Stimulated activated CD4-positive, alpha-beta T cell treated with anti-CD3 and anti-CD28 coated beads, TNF-alpha, amount 100 ng/mL, for 4 hours (primary cell): ENCODE measurements at places on chromosomes 7 and 10.

GRCh38 chr7:78427209-78427608 is 628.6 kb downstream of the PHTF2 start:
- no peak for DNase-seq

- DNase-seq = no peak
Measured at GRCh38 chr7:32941181-32941580, 16.1 kb upstream of the FKBP9 start.

GRCh38 chr7:105309235-105310169 is 79.2 kb downstream of the SRPK2 start:
- DNase-seq = no peak

DNA sequence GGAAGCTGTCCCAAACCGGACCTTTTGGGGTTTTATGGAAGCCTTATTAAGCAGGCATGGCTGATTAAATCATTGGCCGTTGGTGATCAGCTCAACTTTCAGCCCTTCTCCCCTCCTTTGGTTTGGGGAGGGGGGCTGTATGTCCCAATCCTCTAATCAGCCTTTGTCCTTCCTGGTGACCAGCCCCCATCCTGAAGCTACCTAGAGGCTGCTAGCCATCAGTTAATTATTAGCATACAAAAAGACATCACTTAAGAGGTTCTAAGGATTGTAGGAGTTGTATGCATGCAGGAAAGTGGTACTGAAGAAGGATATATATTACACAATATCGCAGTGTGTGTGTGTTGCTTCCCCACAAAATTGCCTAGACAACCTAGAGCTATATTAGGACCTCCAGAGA is 553.3 kb upstream of the FZD8 start:
- no peak for DNase-seq

DNA sequence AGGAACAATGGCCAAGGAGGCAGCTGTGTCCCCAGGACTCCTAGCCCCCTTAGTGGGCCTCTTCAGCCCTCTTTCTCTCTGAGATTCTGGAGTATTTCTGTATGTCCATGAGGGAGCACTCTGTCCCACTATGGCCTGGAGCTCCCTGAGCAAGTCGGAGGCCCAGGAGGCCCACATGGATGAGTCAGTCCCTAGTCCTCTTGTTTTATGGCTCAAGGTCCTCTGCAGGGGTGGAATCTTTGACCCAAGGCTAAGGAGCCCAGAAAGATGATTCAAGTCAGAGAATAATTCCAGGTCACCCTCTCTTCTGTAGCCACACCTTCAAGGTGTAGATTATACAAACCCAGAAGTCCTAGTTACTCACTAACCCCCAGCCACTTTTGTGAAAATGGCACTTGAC is 125.6 kb downstream of the PLXNA4 start:
- DNase-seq = no peak

- no peak for DNase-seq
Measured at GRCh38 chr10:110711382-110711781, 67.2 kb downstream of the RBM20 start.

- DNase-seq = no peak
Measured at GRCh38 chr7:90933984-90934383, 330.2 kb upstream of the FZD1 start.

DNA sequence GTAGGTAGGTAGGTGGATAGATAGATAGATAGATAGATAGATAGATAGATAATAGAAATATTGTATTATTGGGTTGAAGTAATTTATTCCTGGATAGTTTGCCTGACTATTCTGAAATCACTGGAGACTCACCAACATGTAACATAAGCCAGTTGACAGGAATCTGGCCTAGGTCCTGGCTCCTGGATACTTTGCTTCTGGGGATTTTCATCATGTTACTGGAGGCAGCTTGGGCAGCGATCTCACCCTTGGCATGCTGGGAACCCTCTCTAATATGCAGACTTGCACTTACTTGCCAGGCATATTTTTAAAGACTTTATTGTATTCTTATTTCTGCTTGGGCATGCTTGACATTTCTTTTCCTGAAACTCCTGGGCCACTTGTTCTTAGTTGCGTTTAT is 709.1 kb upstream of the FZD8 start:
- no peak for DNase-seq

GRCh38 chr7:20329389-20330238 is 1.1 kb upstream of the ITGB8 start:
- no peak for DNase-seq

GRCh38 chr10:5945190-5945509 is 32.2 kb downstream of the IL15RA start:
- no peak for DNase-seq

- DNase-seq = no peak
Measured at GRCh38 chr7:33061282-33061937, 1.2 kb downstream of the NT5C3A start.

GRCh38 chr10:100736809-100737354 is 8.5 kb upstream of the PAX2 start:
- no peak for DNase-seq

DNA sequence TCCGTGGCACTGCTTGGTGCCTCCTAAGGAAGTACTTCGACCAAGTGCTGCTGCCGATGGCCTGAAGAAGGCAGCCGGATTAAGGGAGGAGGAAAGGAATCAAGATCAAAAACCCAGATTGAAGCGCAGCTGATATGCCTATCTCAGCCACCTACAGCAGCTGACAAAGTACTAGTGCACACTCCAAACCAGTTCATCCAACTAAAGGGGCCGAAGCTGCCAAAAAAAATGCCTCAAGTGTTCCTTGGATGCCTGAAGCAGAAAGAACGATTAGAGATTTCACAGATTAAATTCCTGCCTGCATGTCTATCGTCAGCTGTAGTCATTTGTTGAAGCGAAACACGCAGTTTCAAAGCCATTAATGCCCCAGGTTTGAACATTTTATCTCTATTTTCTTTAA is 65.7 kb downstream of the TNRC18 start:
- no peak for DNase-seq

DNA sequence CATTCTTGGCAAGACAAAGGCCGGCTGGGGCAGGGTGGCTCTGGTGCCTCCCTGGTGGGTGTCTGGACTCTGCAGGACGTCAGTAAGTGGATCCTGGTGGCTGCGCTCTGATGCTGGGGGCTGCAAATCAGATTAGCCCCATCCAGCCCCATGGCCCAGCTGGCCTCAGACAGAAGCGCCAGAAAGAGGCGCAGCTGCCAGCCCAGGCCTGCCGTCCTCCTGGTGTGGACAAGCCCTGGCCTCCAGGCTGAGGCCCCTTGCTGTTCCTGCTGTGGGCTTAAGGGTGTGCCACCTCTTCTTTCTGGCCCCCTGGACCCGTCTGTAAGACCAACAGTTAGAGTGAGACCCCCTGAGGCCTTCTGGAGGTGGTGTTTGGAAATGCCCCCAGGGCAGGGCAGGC is 5.9 kb upstream of the LFNG start:
- DNase-seq = no peak

DNA sequence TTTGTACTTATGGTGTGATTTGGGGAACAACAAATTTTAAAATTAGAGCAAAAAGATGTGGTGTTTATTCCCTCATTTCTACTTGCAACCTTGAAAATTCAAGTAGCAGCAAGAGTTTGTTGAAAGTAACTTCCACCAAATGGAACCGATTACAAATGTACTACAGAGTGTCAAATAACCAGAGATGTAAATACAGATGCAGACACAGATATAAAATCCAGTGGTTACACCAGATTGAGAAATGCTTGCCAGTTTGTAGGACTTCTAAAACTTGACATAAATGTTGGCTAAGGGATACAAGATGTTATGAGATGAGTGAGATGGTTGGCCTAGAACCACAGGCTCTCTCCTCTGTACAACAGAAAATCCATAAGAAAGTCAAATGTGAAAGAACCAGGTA is 162.1 kb downstream of the DIP2C start:
- DNase-seq = no peak

DNA sequence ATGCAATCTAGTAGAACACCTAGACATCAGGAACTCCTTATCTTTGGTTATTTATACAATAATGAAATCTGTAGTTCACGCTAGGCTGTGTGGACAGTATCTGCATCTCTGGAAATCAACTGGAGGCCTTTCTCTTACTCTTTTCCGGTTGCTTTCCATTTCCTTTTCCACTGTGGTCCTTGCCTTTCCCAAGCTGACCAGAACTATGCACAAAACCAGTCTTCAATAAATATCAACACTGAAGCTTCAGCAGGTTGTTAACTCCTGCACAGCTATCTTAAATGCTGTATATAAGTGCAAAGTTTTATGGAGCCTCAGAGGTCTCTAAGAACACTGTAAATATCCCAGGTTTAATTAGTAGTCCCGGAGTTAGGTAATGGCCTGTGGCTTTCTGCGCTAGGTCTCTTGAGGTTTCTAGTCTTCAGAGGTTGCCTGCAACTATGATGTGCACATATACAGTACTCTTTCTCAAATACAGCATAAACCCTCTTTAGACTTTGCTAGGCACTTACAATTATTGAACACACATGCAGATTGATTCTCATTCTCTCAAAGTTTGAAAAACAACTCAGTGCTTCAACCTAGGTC is 2.4 kb downstream of the KLLN start:
- no peak for DNase-seq

DNA sequence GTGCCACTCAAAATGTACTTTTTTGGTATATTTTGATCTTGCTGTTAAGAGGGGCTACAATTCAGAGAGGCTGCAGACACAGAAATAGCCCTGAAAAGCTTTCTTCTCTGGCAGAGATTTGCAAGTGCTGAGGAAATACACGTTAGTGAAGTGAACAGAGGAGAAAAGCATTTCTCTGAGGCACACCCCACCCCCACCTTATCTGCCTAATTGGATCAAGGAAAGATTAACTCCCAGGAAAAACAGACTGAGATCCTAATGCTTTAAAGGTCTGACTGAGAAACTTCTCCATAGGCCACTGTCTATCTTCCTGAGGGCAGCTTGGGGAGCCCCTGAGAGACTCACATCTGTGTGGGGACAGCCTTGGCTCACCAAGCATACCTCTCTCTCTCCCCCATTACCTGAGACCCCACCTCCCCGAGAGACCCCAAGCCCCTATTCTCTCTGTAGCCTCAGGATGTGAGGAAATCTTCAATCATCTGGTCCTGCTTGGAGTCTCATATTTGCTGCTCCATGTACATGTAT is 14.8 kb upstream of the AKR1C3 start:
- no peak for DNase-seq

- no peak for DNase-seq
Measured at GRCh38 chr10:100980311-100980710, 7.0 kb downstream of the MRPL43 start.

GRCh38 chr10:3784510-3785250 is at the start of gene KLF6:
Gene KLF6 (minus strand): TSS chr10:3785209. CDS start chr10:3785014, 195 bp downstream.
- no peak for DNase-seq

- no peak for DNase-seq
Measured at GRCh38 chr10:5583525-5584175, 58.9 kb downstream of the CALML3 start.

GRCh38 chr10:119306514-119306951 is 99.2 kb downstream of the GRK5 start:
- peak; percentile 56 for DNase-seq

DNA sequence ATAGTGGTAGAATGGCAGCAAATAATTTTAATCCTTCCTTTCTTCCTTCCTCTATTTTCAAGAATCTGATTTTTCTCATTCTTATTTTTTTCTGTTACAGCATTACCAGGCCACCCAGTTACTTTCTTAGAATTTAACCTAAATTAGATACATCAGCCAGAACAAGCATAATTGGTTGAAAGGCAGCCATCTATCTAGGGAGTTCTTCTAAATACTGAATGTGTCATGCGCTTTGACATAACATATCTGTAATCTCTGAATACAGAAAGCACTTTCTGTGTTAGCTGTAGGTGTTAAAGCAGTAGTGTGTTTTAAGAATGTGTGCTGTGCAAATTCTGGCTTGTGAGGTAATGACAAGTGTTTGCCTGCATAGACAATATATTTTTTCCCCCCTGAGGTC is 97.3 kb downstream of the BTRC start:
- DNase-seq = no peak

GRCh38 chr7:377080-378040 is 87.4 kb downstream of the FOXL3 start:
- DNase-seq = no peak

GRCh38 chr7:28808796-28809533 is 149.2 kb downstream of the TRIL start:
- DNase-seq = no peak

- DNase-seq = no peak
Measured at GRCh38 chr7:128924707-128925588, 12.8 kb upstream of the IRF5 start.
